ENCODE measurements at places on chromosomes 13 and 19.

DNA sequence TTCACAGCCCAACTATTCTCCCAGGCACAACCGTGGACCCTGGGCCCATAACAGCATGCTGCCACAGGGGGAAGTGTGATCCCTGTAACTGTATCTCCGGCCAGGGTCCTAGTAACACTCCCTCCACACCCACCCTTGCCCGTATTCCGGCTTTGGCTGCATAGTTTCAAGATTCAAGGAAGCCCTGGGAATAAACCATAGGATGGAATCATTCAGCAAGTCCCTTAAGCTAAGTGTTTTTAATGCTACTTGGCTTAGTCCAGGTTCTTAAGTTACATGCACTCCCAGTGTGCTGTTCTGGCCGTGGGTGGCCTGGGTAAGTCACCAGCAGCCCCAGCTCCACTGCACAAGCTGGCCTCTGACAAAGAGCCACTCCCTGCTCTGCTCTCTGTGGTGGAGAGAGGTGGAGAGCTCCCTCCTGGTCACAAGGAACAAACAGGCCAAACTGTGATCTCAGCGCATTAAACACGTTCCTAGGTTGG is 532.4 kb upstream of the SGCG start:
- DNase-seq: no peak

- peak; percentile 76 for DNase-seq
Measured at GRCh38 chr19:55146705-55147273, 2.2 kb downstream of the TNNT1 start.

DNA sequence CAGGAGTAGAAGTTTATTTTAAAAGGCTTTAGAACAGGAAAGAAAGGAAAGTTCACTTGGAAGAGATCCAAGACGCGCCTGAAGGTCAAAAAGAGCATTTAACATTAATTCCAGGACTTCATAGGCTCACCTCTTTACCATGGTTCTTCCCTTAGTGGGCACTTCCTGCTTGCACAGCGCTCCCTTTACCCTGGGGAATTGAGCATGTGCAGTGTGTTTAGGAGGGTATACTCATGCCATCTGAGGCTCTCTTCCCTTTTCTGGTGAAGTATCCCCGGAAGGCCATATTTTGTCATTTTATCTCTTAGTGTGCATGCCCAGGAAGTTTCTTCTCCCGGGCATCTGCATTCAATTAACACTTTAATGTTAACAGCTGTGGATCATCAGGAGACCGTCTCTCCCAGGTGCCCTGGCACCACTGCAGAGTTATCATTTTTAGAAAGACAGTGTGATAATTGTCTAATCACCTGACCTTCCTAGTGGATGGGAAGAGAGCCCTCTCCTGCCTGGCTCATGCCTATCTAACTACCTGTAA is 66.1 kb upstream of the ABCC4 start:
- no peak for DNase-seq

DNA sequence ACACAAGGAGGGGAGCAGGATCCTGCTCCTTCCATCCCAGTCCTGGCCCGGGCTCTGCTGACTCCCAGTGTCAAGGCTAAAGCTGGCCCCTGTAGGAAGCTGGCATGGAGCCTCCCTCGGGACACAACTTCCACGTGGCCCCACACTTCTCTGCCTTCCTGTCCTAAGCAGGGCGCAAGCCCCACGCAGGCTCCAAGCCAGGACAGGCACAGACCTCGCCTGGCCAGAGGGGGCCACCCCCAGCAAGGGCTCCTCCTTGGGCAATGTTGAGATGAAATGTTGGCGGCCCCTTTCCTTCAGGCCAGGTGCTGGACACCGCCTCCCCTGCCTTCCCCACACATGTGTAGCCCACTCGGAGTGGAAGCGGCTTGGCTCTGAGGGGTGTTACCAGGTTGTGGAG is 66.6 kb downstream of the COL4A1 start:
- no peak for DNase-seq

DNA sequence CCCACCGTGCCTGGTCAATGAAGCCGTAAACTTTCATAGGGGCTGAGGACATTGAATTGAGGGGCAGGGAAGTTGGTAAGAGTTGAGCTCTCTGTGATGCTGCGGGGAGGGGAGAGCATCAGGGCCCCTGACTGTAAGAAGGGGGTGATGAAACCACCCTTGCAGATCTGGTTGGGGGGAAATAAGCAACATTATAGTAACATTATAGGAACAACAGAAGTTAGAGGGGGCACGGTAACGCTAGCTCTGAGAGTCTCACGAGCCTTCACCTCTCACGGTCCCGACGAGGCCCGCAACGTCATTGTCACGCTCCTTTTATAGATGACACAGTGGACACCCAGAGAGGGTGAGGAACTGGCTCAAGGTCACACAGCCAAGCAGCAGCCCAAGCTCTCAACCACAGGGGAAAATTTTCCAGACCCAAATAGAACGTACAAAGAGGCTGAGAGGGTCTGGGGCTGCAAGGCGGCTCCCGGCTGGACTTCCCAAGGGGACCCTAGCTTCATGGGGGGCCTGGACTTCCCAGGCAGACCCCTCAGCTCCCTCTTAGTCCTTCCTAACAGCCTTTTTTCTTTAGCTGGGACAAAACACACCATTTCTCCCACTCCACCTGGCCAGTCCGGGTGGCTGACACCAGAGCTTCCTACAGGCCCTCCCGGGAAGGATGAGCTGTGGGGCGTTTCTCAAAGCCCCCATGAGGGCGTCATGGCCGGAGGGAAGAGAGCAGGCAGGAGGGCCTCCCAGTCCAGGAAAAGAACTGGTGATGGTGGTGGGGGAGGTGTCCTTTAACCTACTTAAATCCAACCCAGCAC is 4.1 kb downstream of the TLE5 start:
- no peak for DNase-seq

DNA sequence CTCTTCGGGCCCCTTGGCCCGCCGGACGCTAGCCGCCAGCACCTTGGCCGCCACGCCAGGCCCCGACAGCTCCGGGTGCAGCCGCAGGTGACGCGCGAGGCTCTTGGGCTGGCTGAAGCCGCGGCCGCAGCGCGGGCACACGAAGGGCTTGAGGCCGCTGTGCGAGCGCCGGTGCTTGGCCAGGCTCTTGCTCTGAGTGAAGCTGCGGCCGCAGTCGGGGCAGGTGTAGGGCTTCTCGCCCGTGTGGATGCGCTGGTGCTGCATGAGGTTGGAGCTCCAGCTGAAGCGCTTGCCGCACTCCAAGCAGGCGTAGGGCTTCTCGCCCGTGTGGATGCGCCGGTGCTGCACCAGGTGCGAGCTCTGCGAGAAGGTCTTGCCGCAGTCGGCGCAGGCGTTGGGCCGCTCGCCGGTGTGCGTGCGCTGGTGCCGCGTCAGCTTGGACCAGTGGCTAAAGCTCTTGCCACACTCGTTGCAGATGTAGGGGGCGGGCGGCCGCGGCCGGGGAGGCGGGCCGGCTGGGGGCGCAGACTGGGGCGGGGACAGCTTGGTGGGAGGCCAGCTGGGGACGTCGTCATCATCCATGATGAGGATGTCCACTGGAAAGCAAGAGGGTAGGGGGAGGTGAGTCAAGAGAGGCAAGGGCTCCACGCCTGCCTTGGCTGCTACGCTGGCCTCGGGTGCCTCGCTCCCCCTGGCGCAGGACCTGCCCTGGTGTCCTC is 32.4 kb downstream of the ZNF787 start:
- no peak for DNase-seq

- no peak for DNase-seq
Measured at GRCh38 chr13:110478405-110479214, 82.9 kb downstream of the RAB20 start.

DNA sequence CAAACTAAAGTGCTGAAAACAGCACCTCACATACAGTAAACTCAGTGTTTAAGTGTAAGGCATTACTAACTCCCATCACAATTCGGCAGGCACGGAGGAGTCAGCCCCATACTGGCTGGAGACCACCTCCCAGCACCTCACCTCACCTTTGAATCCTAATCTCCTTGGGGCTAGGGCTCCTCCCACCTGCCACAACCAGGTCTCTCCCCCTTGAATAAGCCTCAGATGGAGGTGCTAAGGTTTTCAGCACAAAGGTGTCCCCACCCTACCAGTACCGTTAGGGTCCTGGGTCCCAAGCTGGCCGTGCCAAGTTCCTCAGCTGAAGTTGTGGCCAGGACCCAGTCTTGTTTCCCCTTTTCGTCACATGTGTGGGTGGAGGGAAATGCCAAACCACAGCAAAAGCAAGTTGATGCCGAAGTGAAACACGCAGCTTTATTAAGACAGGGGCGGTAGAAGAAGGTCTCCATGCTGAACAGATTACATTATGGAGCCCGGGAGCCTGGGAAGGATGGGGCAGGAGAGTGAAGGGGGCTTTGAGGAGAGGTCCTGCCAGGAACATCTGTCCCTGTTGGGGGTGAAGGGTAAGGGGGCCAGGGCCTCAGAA is at the start of gene IGFLR1:
IGFLR1 (minus strand) TSS at position 332 of the 604 bp plus-strand sequence. CDS start 1,272 bp downstream, outside the sequence.
- no peak for DNase-seq

- no peak for DNase-seq
Measured at GRCh38 chr13:103514619-103515018, 448.4 kb upstream of the SLC10A2 start.

- no peak for DNase-seq
Measured at GRCh38 chr19:13078381-13078780, 24.3 kb downstream of the LYL1 start.

GRCh38 chr19:38656171-38656981 is 8.9 kb downstream of the ACTN4 start:
- no peak for DNase-seq

DNA sequence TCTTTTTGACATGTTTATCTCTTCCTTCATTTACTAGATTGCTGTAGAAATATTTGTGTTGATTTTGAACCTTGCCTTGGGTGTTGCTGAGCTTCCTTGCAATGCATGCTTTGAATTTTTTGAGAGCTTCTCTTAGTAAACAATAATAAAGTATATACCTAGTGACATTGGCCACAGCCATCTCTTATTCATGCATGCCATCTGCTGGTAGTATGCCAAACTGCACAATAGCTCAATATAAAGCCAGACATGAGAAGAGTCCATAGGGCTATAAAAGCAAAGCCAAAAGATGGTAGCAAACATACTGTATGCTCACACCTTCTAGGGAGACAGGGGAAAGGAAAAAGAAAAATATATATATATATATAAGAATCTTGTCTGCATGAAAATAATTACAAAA is 18.9 kb upstream of the ZSCAN5A start:
- DNase-seq: no peak

- no peak for DNase-seq
Measured at GRCh38 chr19:21848706-21849105, 12.7 kb upstream of the ZNF43 start.

GRCh38 chr13:102872131-102872530 is 26.3 kb downstream of the ERCC5 start:
- DNase-seq: no peak

- no peak for DNase-seq
Measured at GRCh38 chr13:111519490-111520170, 199.2 kb downstream of the TEX29 start.

GRCh38 chr13:113495494-113496210 is 5.1 kb upstream of the DCUN1D2 start:
- DNase-seq: no peak

- DNase-seq: no peak
Measured at GRCh38 chr13:35700671-35701070, 224.2 kb upstream of the MAB21L1 start.

GRCh38 chr13:46052319-46053161 is at the start of gene ZC3H13:
ZC3H13 (minus strand) TSS chr13:46052746; CDS start chr13:46045507, 7,239 bp downstream.
- DNase-seq: peak; percentile 16

DNA sequence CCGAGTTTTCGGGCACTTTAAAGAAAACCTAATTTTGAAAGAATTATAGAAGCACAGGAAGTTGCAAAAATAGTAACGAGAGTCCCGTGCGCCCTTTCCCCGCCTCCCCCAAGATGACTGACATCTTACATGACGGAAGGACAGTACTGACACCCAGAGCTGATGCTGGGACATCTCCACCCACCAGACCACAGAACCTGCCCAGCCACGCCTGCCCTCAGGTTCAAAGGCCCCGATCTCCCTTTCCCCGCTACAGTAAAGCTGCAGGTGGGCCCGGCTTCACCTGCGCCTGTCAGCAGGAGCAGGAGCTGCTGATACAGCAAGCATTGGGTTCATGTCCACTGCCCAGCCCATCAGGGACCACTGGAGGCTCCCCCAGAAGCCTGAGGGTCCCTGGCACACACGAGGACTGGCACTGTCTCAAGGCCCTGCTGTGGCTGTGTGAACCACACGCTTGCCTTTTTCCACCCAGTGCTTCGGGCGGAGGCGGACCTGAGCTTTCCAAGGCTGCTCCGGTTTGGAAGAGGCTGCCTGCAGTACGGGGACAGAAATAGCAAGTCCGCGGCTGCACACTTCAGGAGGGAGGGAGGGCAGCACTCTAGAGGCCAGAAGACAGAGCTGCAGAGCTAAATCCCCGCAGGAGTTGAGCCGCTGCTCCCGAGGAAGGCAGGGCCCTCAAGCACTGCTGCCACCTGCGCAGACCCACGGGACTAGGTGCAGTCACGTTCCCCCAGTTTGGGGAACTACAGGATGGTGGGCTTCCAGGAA is 8.7 kb downstream of the MAP2K2 start:
- DNase-seq: no peak

DNA sequence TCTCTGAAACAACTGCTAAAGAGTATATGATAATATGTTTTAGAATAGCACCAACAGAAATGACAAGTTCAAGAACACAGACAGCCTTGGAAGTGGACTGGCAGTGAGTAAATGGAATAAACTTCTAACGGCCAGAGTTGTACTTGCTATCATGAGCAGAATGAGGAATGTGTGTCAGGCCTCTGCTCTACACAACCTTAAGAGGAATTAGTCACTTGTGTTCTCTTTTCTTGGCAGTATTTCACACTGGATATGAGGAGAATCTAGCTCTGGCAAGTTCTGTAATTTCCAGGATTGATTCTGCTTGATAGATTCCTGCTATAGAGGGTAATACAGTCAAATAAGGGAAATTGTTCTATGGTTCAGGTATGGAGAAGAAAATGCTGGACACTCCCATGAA is 757.3 kb downstream of the EFNB2 start:
- no peak for DNase-seq

DNA sequence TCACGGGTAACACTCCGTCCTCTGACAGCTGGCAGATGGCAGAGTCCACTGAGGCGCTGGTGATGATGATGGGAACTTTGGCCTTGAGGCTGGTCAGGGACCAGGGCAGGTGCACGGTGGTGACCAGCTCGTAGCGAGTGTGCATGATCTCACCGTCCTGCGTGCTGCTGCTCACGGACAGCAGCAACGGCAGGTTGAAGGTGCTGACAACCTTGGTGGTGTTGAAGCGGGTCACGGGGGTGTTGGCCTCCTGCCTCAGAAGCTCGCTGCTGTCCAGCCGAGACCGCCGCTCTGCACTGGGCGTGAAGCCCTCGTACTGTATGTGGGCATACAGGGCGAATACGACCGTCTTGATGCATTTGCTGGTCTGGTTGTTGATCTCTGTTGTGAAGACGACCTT is 11.6 kb downstream of the ARRDC5 start:
- DNase-seq: no peak

GRCh38 chr19:4057931-4058692 is 8.6 kb downstream of the ZBTB7A start:
- DNase-seq: no peak

DNA sequence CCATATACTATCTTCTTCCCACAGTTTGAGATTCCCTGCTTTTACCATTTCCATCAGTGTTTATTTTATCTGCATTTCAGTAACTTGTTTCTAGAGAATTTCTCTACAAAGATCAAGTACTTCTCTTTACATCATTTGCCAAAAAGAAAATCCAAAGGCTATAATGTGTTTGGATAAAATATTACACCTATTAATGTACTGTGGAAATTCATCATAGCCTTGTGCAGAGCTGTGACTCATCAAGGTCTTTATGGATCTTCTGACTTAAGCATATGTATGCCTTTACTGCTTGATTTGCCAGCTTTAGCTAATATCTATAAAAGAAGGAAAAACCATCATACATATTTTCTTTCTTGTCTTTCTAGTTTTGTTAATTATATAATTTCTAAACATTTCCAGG is 9.6 kb upstream of the HTR2A start:
- no peak for DNase-seq
